ENCODE measurements at places on chromosomes 6 and 20. TPM values are rescaled to one million over a fixed set of nuclear protein-coding genes. Genes with fewer than 3 reads are reported as not detected.

DNA sequence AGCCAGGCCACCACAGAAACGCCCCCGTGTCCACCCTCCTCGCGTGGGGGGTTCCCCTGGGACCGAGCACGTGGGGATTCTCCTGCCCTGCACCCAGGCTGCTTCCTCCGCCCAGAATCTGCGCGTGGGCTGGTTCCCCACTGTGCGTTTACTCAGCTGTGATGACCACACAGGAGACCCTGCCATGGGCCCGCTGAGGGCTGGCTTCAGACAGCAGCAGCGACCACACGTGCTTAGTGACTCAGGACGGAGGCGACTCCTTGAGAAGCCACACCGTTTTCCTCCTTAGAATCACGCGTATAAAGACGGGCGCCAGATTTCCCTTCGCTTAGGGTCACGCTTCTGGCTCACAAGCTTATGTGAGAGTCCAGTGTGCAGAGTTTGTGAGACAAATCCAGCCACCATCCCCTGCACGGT lies 63.9 kb upstream of the PDE10A start:
- peak; percentile 50 for DNase-seq

GRCh38 chr20:45890077-45890984 lies 677 bp downstream of the NEURL2 start:
- DNase-seq: peak; percentile 50

GRCh38 chr6:7513529-7513928 lies 27.9 kb upstream of the DSP start:
- no peak for DNase-seq

DNA sequence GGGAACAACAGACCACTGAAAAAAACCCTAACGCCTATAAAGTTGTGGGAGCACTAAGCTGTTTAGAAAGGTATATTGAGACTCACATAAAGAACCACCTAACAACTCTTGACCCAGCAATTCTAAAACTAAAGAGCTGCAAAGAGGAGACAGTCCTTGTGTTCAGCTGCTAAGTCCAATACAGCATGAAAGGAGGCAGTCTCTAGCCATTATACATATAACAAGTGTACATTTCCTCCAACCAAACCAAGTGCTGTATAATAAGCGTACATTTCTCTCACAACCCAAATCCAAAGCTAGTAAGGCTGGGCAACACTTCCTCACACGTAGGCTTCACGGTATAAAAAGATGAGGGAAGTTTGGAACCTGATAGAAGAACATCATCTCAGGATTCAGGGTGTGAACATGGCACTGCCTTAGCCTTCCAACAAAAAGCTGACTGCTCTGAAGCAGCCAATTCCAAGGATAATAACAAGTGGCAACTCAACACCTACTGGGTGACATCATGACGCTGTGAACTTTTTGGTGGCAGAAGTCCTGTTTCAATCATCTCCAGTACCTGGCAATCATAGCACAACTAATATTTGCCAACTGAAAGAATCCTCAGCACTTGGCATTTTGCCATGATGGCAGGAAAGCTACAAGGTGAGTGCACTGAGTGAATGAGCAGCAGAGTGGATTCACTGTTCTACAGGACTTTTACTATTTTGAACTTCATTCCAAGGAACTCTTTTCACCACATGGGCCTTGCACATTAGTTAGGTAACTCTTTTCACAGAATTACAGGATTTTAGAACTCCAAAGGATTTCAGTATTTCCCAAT lies 16.6 kb downstream of the TBC1D20 start:
- DNase-seq: no peak

- no peak for DNase-seq
Measured at GRCh38 chr6:32983493-32983848, 15.1 kb downstream of the BRD2 start.

- DNase-seq: no peak
Measured at GRCh38 chr20:46423342-46423741, 16.9 kb upstream of the ELMO2 start.

- no peak for DNase-seq
Measured at GRCh38 chr20:56716806-56717205, 87.7 kb downstream of the TFAP2C start.

- no peak for DNase-seq
Measured at GRCh38 chr6:129476810-129477209, 233.2 kb downstream of the ARHGAP18 start.

MDFI gene
- total RNA-seq: not detected

GRCh38 chr20:15515691-15516090 lies 1057.6 kb downstream of the KIF16B start:
- no peak for DNase-seq

GRCh38 chr20:50930139-50930975 lies 880 bp downstream of the ADNP start:
- DNase-seq: peak; percentile 19

DNA sequence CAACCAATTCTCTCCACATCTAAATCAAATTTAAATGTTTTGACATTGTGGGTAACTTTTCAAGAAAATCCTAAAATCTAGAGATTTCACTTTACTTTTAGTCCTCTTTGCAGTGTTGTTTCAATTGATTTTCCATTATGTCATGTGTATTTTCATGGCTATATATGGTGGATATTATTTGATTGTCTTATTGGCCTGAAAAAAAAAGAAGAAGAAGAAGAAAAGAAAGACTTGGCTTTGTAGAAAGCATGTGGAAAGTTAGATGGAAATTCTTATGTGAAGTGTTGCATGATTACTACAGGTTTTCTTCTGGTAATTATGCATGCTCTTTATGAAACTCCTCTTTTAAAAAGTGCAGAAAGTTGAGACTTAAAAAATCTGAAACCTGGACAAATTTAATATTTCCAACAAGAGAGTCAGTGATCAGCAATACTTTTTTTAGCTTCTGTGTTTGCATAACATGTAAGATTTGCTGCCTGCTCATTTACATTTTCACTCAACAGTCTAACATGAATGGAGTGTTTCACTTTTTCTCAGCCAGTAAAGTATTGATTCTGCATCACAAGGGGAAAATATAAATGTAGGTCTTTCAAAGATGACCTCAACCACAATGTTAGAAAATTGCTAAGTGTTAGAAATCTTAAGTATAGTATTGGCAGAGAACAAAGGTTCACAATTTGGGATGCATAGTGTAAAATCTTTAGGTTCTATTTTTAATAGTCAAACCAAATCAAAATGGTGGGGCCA lies 438.7 kb downstream of the BCKDHB start:
- DNase-seq: no peak

GRCh38 chr20:52465991-52466390 lies 274.4 kb upstream of the ZFP64 start:
- DNase-seq: no peak

ANKRD66 gene
- total RNA-seq: not detected

TMEM217 gene
- total RNA-seq: 0.36 TPM

KIF13A gene
- total RNA-seq: 11.3 TPM

GRCh38 chr6:17665132-17665531 lies 41.6 kb downstream of the NUP153 start:
- no peak for DNase-seq

GRCh38 chr6:63637865-63638445 lies 2.4 kb downstream of the PHF3 start:
- no peak for DNase-seq

DNA sequence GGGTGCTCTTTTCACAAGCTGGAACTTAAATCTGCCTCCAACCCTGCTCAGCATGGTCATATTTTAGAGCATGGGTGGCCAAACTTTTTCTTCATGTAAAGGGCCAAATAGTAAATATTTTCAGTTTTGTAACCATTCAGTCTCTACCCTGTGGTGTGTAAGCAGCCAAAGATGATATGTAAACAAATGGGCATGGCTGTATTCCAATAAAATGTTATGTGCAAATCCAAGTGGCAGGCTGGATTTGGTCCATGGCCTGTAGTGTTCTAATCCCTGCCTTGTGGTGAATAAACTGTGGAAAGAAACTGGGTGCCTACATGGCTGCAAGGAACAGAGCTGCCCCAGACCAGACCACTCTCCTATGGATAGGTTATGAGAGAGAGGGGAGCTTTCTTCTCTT lies 32.7 kb downstream of the OGFRL1 start:
- peak; percentile 63 for DNase-seq

DNA sequence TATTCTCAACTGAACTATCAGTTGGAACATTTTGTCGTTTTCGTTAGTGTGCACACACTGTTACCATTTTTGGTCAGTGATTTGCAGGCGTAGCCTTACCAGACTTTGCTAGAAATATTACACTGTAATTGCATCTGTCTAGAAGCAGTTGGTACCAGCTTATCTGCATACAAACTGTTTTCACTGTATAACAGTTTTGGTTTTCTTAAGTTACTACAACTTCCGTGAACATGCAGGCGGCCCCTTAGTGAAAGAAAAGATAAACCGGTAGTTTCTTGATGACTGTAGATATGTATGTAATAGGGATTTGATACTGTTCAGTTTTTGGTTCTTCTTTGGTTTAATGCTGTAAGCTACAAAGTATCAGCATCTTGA lies 1.3 kb downstream of the DSTN start:
- DNase-seq: no peak

GSTA1 gene
- total RNA-seq: 2.2 TPM

CTCFL gene
- total RNA-seq: not detected

TSPO2 gene
- not detected for total RNA-seq

CST4 gene
- not detected for total RNA-seq

DNA sequence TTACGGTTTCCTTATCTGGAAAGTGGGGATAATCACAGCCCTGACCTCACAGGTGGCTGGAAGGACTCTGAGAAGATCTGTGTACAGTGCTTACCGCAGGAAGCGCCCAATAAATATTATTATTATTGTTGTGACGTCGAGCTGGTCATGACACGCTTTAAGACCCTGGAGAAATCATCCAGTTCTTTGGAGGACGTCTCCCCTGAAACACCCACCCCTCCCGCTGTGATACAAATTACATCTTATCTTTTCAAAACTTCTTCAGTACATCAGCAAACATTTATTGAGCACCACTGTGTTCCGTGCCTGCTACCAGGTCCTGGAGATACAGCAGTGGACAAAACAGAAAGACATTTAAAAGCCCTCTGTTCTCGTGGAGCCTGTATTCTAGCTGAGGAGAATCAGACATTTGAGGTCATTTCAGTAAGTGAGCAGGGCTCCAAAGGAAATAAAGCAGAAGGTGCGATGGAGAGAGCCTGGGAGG lies 118.7 kb downstream of the CEBPB start:
- no peak for DNase-seq

DNA sequence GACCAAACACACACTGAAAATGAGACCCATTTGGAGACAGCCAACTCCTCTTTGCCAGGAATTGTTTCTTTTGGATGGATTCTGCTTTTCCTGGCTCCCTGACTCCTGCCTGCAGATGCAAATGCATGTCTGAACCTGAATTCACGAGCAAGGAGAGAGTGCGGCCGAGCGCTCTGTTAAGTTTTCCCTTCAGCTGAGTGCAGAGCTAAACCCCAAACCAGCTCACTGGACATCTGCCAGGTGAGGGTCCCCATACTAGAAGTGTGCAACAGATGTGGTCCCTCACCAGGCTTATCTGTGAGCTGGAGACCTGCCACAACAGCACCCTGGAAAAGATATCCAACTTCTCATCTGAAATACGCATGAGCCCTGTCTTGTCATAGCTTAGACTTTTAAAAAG lies 59.0 kb downstream of the CD164 start:
- no peak for DNase-seq

GATA5 gene
- 1.6 TPM for total RNA-seq

EYA2 gene
- total RNA-seq: 27.0 TPM

- peak; percentile 55 for DNase-seq
Measured at GRCh38 chr20:54048891-54049545, 21.4 kb downstream of the BCAS1 start.

DNA sequence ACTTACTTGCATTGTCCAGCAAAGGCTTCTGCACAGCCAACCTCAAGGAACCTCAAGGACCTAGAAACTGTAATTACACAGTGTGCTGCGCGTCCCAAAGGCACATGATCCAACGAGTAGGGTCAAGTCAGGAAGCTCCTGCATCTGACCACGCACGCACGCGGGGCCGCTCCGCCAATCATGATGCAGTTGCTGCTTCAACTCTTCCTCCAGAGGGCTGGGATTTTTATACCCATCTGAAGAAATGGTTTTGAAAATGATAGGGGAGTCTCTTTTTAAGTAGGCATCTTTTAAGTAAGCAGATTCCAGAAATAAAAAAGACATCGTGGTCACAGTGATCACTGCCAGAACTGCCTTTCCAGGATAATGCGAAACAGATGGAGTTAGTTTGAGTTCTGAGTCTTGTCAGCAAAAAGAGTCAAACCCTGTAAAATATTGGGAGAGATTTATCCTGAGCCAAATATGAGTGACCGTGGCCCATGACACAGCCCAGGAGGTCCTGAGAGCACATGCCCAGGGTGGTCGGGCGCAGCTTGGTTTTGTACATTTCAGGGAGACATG lies 34.0 kb downstream of the KIF25 start:
- no peak for DNase-seq

- DNase-seq: peak; percentile 5
Measured at GRCh38 chr6:93927731-93928130, 508.4 kb upstream of the EPHA7 start.

DNA sequence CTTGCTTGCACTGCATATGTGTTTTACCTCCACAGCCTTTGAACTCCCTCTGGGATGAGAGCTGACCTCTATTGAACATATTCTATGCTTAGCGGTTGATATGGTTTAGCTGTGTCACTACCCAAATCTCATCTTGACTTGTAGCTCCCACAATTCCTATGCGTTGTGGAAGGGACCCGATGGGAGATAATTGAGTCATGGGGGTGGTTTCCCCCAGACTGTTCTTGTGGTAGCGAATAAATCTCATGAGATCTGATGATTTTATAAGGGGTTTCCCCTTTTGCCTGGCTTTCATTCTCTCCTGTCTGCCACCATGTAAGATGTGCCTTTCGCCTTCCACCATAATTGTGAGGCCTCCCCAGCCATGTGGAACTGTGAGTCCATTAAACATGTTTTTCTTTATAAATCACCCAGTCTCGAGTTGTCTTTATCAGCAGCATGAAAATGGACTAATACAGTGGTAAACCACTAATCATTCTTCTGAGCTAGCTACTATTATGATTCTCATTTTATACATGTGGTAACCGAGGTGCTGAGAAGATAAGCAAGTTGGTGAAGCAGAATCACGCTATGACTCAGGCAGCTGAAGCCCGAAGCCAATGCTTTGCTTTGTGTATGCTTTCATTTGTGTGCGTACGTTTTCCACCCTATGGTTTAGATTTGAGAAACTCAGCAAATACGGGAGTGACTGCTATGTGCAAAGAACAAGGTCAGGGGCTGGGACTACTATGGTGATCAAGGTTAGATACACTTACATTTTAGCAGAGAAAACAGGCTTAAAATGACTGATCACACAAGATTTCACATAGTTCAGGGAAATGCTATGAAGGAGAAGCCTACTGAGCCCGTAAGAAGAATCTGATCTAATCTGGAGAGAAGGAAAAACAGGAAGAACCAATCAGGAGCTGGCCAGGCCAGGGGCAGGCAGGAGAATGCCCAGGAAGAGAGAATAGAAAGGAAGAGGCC lies 363.5 kb downstream of the ESR1 start:
- DNase-seq: no peak

GGTLC1 gene
- total RNA-seq: not detected

DNA sequence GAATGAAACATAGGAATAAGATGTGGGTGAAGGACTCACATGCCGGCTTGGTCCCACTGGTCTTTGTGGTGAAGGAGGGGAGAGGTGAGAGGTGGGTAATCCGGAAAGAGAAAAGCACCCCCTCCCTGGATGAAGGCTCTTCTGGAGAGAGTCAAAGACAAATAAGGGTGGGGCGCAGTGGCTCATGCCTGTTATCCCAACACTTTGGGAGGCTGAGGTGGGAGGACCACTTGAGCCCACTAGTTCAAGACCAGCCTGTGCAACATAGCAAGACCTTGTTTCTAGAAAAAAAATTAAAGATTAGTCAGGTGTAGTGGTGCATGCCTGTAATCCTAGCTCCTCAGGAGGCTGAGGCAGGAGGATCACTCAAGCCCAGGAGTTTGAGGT lies 3.1 kb downstream of the LTB start:
- no peak for DNase-seq

Data from MG63 (cell line).